ENCODE measurements at places on chromosomes 1 and 21.

DNA sequence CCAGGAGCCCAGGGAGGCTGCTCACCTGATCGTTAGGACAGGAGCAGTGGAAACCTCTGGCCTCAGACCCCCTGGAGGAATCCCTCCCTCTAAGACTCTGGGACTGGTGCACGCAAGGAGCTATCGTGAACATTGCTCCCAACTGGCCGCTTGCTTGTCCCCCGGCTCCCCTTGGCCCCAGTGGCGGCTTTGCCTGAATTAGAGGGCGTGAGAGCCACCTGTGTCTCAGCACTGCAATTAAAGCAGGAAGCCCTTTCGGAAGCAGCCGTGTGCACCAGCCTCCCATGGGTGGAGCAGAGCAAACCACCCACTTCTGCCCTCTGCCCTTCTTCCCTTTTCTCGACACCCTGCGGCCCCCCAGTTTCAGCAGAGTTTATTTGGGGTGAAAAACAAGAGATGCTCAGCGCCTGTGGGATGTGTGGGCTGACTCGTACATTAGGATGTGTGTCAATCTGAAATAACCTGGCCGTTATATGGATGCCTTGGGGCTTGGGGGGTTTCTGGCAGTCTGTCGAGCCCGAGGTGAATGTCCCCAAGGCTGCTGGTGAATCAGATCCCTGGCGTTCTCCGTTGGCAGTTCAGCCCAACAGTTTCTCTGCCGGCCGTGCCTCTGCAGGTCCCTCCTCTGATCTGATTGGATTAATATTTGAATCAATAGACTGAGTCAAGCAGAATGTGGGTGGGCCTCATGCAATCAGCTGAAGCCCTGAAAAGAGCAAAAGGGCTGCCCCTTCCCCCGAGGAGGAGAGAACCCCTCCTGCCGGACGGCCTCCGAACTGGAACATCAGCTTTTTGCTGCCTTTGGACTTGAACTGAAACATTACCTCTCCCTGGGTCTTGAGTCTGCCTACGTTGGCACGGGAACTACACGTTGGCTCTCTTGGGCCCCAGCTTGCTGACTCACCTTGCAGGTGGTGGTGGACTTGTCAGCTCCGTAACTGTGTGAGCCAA lies 7.3 kb upstream of the UMODL1 start:
- DNase-seq, result peak; percentile 59

GRCh38 chr1:159091607-159092031 lies 15.1 kb upstream of the AIM2 start:
- DNase-seq, result peak; percentile 17

DNA sequence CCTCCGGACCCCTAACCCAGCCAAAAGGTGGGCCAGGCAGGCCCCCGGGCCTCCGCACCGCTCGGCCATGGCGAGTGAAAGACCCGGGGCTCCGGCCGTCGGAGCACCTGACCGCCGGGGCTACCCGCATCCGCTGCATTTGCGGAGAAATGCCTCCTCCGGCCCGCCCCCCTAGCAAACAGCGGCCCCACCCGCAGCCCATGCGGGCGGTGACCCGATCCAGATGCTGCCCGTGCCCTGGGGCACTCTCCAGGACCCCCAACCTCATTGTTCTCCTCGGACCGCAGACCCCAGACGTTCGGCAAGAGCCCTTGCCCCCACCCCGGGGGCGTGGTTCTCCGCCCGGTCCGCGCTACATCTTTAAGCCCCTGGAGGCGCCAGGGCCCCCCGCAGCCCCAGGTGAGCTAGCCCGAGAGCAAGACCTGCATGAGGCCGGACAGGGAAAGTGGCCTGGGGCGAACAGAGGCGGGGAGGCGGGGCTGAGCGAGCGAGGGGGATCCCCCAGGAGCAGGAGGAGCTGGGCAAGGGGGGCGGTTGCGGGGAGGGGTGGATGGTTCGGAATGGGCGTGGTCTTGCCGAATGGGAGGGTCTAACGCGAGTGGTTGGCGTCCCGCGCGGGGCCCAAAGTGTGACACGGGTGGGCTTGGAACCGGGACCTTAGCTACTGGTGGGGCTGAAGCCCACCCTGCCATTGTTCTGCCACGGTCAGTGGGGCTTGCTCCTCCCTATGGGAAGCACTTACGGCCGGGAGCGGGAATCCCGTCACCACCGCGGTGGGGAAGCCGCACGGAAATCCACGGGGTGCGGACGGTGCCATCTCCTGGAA lies 6.3 kb upstream of the CRYBG2 start:
- DNase-seq, result peak; percentile 55

DNA sequence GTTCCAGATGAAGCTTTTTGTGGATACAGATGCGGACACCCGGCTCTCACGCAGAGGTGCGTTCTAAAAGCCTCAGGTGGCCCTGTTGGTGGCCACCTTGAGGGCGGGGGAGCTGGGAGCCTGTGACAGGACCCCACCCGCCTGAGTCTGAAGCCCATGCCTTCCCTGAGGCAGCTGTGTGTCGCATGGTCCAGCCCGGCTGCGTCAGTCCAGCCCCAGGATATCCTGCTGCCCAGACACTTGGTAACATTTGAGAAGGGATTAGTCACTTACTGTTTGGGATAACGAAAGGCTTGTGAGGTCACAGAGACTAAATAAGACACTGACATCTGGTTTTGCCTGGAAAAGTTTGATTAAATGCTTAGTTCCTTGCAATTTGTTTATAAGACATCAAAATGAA lies 68.9 kb downstream of the UCK2 start:
- no peak for DNase-seq

- DNase-seq, result no peak
These were observed 100.3 kb downstream of the ATG4C start for GRCh38 chr1:62884156-62884740.

DNA sequence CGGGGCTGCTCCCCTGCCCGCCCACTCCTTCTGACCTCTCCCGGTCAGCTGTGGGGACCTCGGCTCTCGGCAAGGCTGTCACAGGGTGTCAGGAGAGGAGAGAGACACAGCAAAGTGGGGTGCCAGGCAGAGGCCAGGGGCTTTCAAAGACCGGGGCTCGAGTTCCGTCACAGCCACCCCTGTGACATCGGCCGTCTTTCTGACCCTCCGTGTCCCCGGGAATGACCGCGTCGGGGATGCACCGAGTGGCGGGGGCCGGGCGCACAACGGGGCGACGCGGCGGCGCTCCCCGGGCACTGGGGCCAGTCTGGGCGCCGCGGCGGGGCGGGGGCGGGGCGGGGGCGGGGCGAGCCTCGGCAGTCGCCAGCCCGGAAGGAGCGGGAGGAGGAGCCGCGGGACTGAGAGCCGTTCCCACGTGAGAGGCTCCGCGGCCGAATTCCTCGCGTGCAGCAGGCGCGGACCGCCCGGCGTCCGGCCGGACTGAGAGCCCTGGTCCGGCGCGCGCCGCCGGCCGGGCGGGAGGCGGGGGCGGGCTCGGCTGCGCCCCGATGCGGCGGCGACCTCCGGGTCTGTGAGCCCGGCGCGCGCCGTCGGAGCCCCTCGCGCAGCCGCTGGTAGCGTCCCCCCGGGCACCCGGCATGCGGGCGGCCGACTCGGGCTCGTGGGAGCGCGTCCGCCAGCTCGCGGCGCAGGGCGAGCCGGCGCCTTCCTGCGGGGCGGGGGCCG lies 229.7 kb upstream of the TMEM51 start:
- DNase-seq, result peak; percentile 17

- no peak for DNase-seq
These were observed 5.3 kb upstream of the TMEM52 start for GRCh38 chr1:1924386-1924785.

DNA sequence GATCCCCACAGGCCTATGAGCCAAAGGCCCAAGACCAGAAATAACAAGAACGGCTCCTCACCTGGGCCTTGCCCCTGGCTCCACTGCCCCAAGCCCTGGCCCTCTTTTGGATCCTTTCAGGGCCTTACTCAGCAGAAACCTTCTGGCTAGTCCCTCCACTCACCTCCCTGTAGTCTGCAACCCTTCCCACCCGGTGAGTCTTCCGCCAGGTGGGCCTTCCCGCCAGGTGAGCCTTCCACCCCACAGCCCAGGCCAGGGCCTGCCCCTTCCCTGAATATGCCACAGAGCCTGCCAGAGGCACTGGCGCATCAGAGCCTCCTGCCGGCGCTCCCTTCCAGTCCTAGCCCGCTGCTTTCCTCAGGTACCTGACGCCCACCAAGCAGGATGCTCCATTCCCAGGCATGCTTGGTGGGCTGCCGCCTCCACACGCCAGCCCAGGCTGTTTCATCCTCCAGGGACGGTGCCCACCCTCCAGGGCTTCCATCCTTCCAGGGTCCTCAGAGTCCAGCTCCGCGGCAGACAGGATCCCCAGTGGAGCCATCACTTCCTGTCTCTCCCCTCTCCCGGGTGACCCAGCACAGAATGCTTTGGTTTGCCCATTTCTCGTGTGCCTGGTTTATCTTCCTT lies 20.9 kb downstream of the LHX4 start:
- DNase-seq, result no peak

DNA sequence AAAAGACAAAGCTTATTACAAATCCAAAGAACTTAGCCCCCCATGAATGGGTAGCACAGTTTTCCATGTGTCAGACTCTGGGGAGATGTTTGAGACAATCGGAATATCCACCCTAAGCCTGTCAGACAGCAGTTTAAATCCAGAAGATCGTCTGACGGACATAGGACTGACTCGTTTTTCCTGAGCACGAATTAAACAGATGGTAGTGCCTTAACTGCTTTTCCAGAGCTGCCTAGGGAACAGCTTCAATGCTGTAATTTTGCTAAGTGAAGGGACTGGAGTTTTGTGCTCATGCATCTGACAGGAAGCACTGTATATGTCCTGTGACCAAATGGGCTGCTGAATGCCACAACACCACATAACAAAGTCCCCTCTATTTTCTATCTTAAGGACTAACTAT lies 48.6 kb downstream of the PCNX2 start:
- DNase-seq, result no peak

GRCh38 chr1:155717041-155717440 lies 28.1 kb downstream of the DAP3 start:
- no peak for DNase-seq

- DNase-seq, result no peak
These were observed 19.1 kb downstream of the SPATA45 start for GRCh38 chr1:212828395-212828794.

GRCh38 chr1:62237950-62238374 lies 43.3 kb downstream of the L1TD1 start:
- no peak for DNase-seq

DNA sequence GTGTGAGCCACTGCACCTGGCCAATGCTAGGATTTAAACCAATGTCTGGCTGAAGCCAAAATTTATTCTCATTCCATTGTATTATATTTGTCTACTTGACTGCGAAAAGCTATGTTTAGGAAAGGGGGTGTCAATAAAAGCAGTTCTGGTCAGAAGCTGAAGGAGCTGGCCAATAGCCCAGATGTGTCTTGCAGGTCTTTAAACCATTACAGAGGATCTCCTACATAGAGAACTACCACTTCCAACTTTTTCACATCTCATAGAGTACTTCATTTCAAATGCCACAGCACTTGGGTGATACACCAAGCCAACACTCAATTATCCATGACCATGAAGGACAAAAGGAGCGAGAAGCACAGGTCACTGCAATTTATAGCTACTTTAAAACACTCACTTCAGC lies 2.5 kb downstream of the SYT11 start:
- DNase-seq, result no peak

DNA sequence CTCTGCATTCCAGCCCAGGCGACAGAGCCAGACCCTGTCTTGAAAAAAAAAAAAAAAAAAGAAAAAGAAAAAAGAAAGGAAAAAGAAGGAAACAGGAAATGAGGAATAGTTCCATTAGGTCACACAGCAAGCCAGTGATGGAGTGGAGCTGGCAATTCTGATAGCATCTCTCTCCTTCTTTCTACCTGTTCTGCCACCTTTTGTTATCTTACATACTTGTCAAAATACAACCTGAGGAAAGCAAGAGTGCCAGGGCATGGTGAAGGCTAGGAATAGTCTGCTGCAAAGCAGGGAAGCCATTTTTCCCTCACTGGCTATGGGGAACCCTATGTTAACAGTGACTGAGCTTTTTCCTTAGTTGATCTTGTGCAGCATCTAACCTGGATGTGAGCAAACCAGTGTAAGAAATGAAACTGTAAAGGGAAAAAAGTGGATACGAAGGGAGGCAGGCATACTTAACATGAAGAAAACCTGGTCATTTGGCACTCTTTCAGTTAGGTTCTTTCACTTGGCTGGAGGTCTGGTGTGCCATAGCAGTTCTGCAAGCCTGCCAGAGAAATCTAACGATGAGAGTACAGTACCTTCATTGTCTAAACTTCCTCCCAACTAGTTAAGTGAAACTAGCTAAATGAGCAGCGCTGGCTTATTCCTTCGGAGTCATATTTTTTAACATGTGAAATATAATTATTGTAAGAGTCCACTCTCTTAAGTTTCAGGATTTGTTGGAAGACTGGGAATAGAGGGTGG lies 17.9 kb upstream of the THEM5 start:
- DNase-seq, result no peak

- DNase-seq, result no peak
These were observed 31.9 kb downstream of the H3-3A start for GRCh38 chr1:226094451-226094850.

DNA sequence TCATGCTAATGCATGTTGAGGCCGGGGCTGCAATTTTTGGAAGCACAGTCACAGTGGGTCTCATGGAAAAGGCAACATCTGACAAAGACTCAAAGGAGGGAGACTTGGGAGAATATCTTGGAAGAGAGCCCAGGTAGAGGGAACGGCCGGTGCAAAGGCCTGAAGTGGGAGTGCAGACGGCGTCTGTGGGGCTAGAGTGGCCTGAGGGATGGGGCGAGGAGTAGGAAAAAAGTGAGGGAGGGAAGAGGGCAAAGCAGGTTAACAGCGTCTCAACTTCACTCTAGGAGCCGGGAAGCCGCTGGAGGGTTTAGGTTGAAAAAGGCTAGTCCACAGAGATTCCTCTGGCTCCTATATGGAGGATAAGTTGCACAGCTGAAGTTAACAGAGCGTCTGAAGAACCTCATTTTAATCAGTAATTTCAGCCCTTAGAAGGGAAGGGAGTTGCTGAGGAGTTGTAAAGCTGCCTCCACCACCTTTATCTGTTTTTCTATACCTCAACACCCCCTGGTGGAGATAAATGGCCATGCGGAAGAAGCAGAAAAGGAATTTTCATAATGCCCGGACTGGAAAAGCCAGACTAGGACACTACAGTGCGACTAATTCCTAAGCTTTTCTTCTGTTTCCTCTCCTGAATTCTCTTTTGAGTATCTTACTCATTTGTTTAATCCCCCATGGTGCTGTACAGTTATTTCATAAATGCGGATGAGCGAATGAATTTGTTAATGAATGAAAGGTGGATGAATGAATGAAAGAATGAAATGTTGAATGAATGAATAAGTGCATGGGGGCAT lies 78.7 kb upstream of the ZNF281 start:
- DNase-seq, result peak; percentile 45

GRCh38 chr21:38077569-38077968 lies 161.3 kb upstream of the KCNJ6 start:
- DNase-seq, result no peak

DNA sequence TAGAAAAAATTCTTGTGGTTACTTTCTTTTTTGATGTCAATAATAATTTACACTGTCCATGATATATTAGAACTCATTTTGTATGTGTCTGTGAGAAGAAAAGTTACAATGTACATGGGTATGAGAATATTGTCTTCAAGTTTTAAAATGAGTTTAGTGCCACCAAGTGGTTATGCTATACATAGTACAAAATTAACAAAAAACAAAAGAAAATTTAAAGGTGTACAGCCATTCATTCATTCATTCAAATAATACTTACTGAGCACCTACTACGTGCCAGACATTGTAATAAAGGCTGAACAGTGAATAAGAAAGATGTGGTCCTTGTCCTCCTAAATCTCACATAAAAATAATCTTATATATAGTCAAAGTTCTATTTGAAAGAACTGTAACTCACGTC lies 27.7 kb downstream of the UCHL5 start:
- no peak for DNase-seq

All from activated naive CD4-positive, alpha-beta T cell treated with Interleukin-2 at 50 U/mL for 16 hours (primary cell).